ENCODE measurements at places on chromosomes 13 and 19.

DNA sequence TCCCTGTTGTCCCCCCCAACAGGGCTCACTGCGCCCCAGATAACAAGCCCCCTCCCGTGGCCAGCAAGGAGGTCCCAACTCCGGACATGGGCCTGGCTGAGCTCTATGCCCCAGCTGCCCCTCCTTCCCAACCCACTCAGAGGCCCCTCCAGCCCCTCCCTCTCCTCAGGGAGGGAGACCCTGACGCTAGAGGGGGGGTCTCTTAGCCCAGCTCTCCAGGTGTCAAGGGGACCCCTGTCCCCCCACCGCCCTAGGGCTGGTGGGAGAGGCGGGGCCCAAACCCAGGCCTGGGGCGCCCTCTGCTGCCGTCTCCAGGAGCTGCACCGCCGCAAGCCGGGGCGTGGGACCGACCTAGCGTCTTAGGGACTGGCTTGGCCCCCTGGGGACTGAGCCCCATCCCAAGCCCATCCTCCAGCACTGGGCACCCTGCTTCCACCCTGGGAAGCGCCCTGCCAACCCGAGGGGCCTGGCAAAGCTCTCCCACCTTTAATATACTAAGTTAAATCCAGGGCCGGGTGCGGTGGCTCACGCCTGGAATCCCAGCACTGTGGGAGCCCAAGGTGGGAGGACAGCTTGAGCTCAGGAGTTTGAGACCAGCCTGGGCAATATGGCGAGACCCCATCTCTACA, 1.4 kb downstream of the GRIN3B start:
- peak; percentile 65 for DNase-seq

- no peak for DNase-seq
Measured at GRCh38 chr19:34365463-34366401, 736 bp downstream of the GPI start.

DNA sequence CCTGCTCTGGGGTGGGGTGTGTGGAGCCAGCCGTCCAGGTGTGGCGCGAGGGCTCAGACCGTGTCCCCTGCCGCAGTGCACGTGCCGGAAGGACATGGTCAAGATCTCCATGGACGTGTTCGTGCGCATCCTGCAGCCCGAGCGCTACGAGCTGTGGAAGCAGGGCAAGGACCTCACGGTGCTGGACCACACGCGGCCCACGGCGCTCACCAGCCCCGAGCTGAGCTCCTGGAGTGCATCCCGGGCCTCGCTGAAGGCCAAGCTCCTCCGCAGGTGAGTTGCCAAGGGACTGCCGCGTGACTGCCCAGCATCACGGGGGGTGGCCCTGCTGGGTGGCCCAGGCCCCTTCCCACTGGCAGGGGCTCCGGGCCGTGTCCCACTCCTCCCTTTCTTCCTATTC, 141.6 kb downstream of the KDM4B start:
- DNase-seq: no peak

DNA sequence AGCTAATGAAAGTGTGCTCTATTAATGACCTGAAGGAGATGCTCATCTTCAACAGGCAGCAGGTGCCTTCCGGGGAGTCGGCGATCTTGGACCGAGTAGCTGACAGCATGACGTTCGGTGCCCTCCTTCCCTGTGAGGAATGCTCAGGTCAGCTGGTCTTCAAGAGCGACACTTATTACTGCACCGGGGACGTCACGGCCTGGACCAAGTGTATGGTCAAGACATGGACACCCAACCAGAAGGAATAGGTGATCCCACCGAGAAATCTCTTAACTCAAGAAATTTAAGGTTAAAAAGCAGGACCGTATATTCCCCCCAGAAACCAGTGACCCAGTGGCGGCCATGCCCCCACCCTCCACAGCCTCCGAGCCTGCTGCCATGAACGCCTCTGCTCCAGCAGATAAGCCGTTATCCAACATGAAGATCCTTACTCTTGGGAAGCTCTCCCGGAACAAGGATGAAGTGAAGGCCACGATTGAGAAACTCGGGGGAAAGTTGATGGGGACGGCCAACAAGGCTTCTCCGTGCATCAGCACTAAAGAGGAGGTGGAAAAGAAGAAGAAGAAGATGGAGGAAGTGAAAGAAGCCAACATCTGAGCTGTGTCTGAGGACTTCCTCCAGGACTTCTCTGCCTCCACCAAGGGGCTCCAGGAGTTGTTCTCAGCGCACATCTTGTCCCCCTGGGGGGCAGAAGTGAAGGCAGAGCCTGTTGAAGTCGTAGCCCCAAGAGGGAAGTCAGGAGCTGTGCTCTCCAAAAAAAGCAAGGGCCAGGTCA, 22.8 kb upstream of the ANKRD10 start:
- no peak for DNase-seq

DNA sequence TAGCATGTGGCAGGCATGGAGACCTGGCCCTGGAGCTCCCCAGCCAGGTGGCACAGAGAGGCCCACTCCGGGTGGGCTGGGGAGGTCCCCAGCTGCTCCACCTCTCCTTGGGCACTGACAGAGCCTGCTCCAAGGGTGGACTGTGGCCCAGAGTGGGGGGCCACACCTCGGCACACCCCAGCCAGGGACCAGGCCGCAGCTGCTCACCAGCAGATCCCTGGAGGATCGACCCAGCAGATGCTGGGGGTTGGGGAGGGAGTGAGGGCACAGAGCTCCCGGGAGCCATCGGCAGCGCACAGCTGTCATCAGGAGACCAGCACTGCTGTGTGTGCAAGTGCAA, 72.0 kb upstream of the KCTD15 start:
- DNase-seq: no peak

DNA sequence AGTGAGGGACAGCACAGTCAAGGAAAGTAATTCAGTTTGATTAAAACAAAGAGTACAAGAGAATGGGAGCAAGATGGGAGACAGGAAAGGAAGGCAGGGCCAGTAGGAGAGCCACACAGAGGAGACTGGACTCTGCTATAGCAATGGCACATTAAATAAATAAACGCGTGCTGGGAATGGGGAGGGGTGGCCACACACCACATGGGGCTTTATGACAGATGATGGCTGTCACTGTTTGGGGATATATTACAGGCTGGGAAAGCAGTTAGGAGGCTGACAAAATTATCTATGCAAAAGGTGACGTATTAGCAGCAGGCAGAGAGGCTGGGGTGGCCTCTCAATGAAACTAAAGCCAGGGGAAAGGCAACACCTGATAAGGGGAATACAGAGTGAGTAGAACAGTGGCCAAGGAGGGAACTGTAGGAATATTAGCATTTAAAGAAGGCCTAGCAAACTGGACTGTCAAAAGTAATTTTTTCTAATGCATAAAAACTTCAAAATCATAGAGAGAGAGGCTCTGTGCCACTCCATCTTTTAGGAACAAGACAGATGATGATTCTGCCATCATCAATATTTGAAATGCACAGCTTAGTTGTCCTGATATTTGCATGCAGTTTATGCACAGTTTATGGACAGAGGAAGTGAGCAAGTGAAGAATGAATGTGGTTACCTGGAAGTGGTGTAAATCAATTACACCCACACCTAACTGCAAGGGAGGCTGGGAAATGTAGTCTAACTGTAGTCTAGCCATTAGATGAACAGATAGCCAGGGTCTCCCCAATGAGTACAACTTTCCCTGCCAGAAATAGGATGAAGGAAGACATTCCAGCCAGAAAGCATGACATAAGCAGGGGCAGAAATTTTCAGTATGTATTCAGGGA, 346.5 kb downstream of the FOXO1 start:
- no peak for DNase-seq

- no peak for DNase-seq
Measured at GRCh38 chr19:7529610-7530490, 5.7 kb upstream of the PNPLA6 start.

- DNase-seq: no peak
Measured at GRCh38 chr13:50991579-50992521, 82.3 kb downstream of the RNASEH2B start.

GRCh38 chr13:91181892-91182291, 165.6 kb upstream of the MIR17HG start:
- DNase-seq: no peak

DNA sequence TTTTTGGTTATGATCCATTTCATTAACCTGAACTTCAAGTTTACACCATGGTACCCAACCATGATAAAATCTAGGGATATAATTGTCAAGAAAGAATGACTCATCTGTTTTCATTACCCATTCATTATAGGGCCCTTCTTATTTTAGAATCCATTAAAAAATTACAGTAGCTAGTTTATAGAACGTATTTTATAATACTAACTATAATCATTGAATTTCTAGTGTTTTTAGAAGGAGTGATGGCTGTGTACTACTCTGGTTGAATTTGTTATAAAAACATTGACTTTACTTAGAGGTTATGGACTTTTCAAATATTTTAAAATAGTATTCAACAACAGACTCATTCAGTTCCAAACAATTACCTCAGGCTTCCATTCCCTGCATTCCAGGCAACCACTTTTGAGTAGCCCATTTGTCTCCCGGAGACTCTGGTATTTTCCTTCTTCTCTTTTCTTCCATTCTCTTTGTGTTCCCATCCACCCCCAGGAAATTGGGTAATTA, 71.9 kb upstream of the KLF12 start:
- no peak for DNase-seq

DNA sequence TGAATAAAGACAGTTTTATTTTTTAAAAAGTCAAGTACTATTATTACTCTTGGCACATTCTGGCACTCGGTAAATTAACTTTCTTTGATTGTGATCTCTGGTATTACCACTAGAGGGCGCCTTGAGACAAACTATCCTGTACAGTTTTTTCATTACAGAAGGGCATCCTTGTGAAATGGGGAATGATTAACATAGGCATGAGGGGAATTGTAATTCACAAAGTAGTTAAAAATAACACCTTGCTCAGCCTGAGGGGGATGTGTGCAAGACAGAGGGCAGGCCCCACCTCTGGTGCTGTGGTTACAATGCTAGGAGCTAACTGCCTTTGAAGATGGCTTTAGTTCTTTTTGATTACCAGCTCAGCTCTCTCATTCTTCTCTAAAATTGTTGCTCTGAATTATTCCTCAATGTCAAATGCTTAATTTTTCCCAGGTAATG, 24.2 kb upstream of the C1QTNF9B start:
- DNase-seq: no peak

GRCh38 chr13:43985422-43986072, 105.8 kb downstream of the LACC1 start:
- no peak for DNase-seq

DNA sequence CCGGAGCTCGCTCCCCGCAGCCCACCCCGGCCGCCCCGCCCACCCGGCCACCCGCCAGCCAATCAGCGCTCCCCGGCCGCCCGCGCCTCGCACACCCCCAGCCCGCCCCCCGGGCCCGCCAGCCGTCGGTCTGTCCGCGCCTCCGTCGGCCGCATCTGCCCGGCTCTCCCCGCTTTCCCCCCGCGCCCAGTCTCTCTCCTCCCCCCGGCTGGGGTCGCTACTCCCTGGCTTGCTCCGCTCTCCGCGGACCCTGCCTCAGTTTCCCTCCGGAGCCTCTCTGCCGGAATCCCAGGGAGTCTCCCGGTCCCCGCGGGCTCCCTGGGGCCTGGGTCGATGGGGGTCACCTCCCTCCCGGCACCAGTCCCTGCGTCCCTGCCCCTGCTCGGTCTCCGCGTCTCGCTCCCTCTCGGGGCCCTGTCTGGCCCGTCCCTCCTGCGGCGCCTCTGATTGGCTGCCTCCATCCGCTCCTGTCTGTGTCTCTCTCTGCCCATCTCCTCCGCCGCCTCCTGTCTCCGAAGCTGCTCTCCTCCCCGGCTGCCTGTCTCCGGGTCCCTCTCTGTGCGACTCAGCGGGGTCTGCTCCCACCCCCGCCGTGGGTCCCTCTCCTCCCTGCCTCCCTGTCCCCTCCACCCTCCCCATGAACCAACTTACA, 484 bp downstream of the IL11 start:
- no peak for DNase-seq

DNA sequence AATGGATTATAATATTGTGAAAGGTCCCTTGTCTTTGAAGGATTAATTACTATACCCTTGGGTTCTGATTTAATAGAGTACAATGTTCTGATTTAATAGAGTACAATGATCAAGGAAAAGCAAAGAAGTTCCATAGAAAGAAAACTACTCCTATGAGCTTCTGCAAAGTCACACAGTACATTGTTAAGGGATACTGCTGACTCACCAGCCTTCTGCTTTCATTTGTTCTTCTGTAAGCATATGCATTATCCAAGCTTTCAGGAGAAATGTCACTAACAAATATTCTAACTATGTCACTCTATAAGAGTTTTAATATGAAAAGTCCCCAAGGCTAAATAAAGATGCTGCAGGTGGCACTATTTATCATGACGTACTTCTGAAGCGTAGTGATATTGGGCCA, 396.7 kb downstream of the RFC3 start:
- no peak for DNase-seq

DNA sequence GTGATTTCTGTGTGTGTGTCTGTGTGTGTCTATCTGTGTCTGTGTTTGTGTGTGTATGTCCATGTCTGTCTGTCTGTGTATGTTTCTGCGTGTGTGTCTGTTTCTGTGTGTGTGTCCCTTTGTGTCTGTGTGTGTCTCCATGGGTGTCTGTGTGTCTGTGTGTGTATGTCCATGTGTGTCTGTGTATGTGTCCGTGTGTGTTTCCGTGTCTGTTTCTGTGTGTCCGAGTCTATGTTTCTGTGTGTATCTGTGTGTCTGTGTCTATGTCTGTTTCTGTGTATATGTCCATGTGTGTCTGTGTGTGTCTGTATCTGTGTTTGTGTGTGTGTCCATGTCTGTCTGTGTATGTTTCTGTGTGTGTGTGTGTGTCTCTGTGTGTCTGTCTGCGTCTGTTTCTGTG, 276.3 kb upstream of the SOX1 start:
- DNase-seq: no peak

- no peak for DNase-seq
Measured at GRCh38 chr13:51793570-51794271, 10.2 kb downstream of the DHRS12 start.

DNA sequence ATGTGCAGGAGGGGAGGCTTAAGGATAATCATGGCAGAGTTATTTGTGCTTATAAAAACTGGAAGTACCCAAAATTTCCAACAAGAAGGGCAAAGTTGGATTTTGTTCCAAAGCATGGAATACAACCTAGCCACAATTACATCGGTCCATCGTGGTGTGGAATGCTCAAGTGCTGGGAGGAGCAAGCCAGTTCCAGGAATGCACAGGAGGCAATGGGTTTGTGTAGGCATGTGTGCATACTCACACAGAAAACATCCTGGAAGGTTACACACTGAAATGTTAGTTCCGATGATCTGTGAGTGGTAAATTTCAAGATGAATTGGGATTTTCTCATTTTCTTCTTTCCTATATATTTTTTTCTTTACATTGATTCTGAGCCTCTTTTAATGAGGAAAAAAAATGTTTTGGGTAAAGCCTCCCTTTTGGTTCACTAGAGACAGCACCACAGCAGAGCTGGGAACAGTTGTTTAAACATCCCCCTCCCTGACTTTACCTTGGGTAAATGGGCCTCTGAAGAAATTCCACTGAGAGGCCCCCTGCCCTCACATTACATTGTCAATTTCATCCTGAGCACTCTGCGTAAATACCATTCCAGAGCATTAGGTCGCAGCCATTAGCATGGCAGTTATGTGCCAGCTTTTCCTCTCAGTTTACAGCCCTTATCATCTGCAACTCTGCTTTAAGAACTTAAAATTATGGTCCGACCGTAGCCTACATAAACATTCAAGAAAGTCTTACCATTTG, 122.0 kb downstream of the UQCRFS1 start:
- DNase-seq: no peak

- DNase-seq: peak; percentile 39
Measured at GRCh38 chr13:40613192-40613818, 53.1 kb downstream of the FOXO1 start.

Measured in effector CD4-positive, alpha-beta T cell (primary cell).